ENCODE measurements at places on chromosomes 13 and 19.

DNA sequence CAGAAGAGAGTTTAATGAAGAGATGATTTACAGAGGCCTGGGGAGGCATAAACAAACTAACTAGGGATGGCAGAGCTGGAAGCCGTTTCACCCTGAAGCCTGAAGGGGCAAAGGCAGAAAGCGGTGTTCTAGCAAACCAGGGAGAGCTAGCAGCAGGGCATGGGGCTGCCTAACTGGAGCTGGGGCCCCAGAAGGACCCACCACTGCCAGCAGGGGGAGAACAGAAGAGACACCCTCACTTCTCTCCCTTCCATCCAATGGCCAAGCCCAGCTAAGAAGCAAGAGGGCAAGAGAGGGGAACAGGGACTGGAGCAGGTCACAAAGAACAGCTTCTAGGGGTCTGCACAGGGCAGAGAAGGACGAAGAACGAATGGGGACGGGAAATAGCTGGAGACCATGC lies 195.5 kb downstream of the KATNAL1 start:
- DNase-seq: no peak

DNA sequence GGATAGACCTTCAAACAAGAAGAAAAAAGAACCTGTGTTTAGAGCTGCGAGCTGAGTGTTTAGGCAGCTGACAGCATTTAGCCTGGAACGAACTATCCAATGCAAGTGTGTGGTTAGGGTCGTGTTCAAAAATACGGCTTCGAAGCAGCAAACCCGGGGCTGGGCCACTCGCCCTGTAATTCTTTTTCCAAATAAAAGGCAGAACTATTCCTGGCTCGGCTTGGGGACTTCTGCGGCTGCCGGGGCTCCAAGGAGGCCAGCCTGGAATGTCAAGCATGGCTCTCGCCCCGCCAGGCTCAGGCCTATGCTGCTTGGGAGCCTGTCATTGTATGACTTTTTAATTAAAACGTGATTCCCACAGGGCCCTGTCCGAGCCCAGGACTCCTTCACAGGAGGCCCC lies 51.7 kb upstream of the KLF2 start:
- no peak for DNase-seq

DNA sequence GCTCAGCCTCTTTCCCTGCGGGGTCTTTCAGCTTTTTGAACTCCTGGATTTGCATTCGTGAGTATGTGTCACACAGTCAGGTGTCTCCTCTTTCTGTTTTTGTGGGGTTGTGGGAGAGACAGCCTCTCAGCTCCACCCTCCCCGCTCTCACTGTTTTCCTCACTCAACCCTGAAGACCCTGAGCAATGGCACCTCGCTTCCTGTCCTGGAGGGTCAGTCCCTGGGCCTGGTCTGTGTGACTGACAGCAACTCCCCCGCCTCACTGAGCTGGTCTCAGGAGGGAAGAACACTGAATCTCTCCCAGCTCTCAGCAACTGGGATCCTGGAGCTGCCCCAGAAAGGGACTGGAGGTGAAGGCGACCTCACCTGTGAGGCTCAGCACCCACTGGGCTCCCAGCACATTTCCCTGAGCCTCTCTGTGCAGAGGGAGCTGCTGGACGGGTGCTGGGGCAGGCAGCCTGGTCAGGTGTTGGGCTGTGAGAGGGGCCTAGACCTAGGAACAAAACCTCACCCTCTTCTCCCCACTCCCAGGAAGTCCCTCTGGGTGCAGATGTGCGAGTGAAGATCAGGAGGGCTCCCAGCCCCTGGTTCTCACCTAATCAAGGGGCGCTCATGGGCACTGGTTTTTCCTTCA lies 4.2 kb upstream of the SIGLEC7 start:
- DNase-seq: no peak

DNA sequence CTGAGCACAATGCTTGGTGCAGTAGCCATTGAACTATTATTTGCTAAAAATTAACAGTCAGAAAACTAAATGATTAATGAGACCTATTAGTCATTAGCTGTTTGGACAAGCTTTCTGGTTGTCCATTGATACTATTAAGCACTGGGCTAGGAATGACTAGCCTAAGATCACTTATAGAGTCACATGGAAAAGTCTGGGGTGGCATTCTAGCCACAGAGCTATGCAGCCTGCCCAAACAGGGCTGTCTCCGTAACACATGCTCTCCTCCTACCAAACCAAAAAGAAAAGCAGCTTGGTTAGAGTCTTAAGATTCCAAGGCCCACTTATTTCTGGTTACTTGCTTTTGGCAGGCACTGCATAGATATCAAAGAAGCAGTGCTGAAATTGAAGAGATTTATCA lies 193.5 kb upstream of the NBEA start:
- DNase-seq: no peak

DNA sequence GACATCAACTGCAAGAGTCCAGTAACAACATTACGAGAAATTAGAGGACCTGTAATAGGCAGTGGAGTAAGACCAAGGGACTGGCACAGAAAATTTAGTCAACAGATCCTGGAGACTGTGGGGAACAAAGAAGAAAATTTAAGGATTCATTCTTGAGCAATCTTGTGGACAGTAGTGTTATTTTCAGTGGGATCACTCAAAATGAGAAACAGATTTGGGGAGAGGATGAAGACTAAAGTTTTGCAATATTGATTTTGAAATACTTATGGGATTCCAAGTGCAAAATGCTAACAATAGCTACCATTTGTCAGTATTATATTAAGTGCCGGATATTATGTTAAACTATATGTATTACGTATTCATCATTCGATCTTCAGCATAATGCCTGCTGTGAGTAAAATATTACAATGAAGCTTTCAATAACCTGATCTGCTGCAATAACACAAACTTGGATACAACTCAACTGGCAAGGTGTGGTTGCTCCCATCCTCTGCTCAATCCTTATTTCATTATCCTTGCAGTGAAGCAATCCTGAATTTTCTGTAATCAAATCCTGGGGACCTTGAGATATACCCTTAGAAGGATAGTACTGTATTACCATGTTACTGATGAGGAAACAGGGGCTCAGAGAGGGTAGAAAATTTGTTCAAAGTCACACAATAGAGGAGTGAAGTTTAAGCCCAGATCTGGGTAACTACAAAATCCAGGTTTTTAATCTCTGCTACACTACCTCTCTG lies 84.2 kb downstream of the SACS start:
- no peak for DNase-seq

GRCh38 chr19:1608359-1609102 lies 3.3 kb upstream of the UQCR11 start:
- DNase-seq: peak; percentile 45

- DNase-seq: peak; percentile 43
Measured at GRCh38 chr19:3826163-3826562, 40.0 kb upstream of the MATK start.

- no peak for DNase-seq
Measured at GRCh38 chr13:105426441-105426840, 1109.0 kb downstream of the EFNB2 start.

GRCh38 chr13:91303031-91303430 lies 44.5 kb upstream of the MIR17HG start:
- DNase-seq: no peak

DNA sequence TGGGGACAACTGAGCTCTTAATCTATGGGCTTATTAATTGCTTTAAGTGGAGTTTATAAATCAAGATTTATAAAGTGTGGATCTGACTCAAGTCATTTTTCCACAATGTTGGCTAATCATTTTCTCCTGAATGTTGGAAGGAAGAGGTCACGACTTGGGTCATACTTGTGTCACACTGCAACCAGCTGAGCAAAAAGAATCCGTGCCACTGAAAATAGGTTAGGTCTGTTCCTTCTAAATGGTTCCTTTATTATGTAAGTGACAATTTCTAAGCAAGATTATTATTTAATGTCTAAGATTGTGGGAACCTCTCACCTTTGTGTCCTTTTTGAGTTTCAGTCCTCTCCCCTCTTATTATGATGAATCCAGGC lies 178.6 kb downstream of the SHISA2 start:
- no peak for DNase-seq

DNA sequence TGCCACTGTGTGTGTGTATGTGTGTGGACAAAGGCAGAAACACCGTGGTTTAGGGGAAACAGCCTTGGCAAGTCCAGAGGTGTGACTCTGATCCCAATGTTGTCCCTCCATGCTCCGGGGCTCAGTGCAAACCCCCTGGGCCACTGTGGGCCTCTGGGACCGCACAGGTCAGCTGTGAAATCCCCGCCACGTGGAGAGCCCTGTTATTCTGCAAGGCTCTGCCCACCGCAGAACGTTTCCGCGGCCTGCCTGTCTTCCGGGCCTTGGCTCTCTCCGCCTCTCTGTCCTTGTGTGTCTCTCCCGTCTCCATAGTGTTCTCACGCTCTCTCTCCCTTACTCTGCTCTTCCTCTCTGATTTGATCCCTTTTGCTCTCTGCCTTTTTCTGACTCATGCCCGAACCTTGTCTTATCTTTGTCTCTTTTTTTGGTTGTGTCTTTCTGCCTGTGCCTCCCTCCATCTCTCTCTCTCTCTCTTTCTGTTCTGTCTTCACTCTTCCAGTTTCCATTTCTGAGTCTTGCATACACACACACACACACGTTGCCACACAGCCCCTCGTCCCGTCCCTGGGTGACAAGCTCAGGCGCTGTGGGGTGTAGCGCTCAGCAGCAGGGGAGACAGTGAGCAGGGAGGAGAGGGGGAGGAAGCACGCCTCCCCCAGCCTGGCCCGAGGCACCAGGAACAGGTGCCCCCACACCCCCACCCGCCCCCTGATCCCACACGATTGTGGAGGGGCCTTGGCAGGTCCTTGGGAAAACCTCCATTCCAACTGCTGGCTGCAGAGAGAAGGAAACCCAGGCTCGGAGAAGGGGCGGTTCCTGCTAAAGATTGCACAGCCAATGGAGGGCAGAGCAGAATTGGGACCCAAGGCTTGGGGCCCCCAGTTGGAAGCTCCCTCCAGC lies 3.0 kb downstream of the TTYH1 start:
- no peak for DNase-seq

GRCh38 chr19:6958791-6959190 lies 62.4 kb downstream of the MBD3L2B start:
- no peak for DNase-seq

DNA sequence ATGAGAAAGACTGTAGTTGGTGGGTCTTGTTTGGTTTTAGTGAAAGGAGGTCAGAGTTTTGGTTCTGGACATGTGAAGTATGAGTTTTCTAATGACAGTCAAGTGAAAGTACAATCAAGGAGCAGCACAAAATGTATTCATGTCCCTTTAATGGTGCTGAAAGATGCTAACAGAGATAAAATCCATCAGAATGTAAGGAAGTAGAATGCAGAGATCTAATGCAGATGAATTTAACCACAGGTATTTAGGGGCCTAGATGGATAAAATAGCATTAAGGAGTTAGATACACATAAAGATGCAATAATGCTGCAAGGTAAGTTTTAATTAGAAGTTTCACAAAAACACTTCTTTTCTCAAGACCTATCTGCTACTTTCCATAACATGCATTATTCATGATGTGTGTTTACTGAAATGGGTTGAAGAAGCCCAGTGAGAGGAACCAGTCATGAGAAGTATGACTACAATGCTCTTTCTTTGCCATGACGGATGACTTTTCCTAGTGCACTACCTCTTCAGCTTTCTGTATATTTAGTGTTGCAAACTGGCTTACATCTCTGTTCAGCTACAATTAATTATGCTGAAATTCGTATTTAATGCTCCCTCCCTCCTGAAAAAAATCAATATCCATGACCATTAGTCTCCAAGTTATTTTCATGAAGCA lies 222.9 kb upstream of the HTR2A start:
- no peak for DNase-seq

- peak; percentile 22 for DNase-seq
Measured at GRCh38 chr13:49627831-49628652, at the start of gene ARL11. Gene ARL11, plus strand, starts transcription at chr13:49628507. Its CDS starts 1,941 bp downstream, at chr13:49630448.

DNA sequence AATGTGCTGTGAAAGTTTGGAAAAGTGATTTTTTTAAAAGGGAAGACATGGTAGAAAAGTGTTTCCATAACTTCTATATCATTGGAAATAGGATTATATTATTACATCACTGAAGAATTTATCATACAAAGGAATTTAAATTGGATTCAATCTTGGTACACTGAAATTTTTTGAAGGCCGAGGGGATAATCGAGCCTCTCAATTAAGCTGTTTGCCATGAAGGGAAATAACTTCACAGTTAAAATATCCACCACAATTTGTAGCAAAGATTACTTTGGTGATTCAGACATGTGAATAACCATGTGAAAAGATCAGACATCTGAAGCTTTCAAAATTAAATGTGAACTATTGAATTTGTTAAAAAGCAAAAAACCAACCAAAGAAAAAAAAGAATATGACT lies 215.3 kb downstream of the KLF5 start:
- DNase-seq: no peak

- DNase-seq: no peak
Measured at GRCh38 chr13:80873589-80873988, 532.7 kb upstream of the SPRY2 start.

DNA sequence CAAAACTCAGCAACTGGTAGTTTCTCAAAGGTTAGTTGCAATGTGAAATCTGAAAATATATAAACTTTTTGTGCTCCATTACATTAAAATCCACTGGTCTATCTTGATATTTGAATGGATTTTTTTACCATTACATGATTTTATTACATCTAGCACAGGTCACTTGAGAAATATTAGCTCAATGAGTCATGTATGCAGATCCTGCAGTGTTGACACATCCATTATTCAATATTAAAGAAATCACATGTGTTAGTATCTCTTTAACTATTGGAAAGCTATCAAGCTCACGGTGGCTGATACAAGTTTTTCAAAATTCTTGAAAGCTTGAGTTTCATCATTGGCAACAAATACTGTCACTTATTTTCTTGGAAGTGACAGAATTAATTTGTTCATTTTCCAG lies 373.9 kb upstream of the TSHZ3 start:
- DNase-seq: no peak

DNA sequence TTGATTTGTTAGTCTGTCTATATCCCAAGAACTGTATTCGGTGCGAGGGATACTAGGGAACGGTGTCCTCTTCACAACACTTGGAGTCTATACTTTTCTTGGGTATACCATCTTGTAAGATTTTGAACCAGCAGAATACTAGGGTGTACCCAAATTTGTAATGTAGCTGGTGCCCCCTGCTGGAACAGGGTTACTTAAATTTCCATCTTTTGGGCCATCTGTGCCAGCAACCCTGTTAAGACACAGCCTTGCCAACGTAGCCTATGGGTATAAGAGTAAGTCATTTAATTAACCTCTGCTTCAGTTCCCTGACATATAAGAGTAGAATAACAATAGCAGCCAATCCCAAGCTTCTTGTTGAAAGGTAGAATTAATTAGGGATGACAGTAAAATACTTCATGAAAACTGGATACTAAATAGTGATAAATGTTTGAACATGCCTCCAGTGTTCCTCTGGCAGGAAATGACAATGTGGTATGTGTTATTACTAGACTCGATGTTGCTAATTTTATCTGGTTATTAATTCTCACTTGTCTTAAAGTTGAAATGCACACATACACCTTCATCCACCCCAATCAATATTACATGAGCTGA lies 607.6 kb downstream of the FGF9 start:
- DNase-seq: no peak

GRCh38 chr13:22276616-22277015 lies 605.7 kb downstream of the FGF9 start:
- DNase-seq: no peak

DNA sequence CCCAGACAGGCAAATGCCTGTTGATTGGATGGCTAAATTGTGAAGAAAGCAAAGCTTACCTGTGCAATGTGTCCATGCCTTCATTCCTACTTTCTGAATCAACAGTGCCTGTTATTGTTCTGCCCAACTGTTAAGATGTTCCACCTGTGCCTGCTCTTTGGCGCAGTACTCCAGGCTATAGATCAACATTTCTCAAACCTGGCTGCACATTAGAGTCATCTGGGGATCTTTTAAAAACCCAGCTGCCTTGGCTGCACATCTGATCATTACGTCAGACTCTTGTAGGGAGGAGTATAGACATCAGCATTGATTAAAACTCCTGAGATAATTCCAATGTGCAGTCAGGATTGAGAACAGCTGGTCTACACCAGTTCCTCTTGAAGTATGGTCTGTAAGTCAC lies 16.2 kb upstream of the CPB2 start:
- no peak for DNase-seq

- no peak for DNase-seq
Measured at GRCh38 chr13:114097893-114098688, 34.3 kb downstream of the RASA3 start.
